Liver (tissue), 10 donors: ENCODE measurements at places on chromosomes 12 and 14. TPM values are rescaled to one million over a fixed set of nuclear protein-coding genes. Genes with fewer than 3 reads are reported as not detected.

Gene CLMN
- polyA plus RNA-seq, result 41.1 TPM

Gene GLS2
- polyA plus RNA-seq, result 28.0 TPM

Gene AEBP2
- 4.6 TPM for polyA plus RNA-seq

DNA sequence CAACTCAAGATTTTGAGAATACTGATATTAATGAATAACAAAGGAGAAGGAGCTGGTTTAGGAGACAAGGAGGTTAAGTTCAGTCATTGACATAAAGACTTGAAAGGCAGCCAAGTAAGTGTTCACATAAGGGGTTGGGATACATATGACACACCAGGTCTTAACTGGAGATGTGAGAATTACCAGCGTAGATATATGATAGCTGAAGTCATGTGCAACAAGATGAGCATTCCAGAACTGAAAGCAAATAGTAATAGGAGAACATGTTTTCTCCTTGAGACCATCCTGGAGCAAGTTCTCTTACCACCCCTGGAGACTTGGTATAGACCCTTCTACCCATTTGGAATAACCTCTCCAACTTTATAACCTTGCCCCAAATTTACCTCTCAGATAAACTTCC is 43.3 kb upstream of the NPFF start:
- no peaks in the 10 kb centered on the region for H3K4me1 ChIP-seq
- no peak overlapping the region for H3K27ac ChIP-seq
- no peak overlapping the region for H3K4me3 ChIP-seq
- no peaks in the 10 kb centered on the region for H3K27me3 ChIP-seq

DNA sequence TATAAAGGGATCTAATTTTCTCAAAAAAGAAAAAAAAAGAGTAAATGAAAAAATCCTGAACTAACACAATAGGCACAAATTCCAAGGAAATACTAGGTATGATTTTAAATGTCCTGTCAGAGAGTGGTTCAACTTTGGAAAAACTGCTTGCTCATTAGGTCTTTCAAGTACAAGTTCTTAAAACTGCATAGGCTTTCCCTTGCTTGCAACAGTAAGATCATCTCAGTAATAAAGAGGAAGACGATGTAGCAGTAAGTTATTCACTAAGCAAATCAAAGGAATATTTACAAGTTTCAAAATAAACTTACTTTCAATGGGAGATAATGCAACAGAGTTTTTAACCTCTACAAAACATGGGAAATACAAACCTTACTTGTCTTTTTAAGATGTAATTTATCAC is 21.6 kb downstream of the CORO1C start:
- H3K36me3 ChIP-seq, result no peaks in the 10 kb centered on the region
- DNase-seq, result no peak
- no peaks in the 10 kb centered on the region for H3K27me3 ChIP-seq
- no peak overlapping the region for H3K4me3 ChIP-seq
- no peak overlapping the region for H3K27ac ChIP-seq

GRCh38 chr14:87149583-87150354 is 843.2 kb downstream of the GALC start:
- H3K4me3 ChIP-seq, result no peak overlapping the region
- H3K4me1 ChIP-seq, result no peaks in the 10 kb centered on the region
- H3K27me3 ChIP-seq, result no peaks in the 10 kb centered on the region
- H3K27ac ChIP-seq, result no peak overlapping the region
- H3K36me3 ChIP-seq, result no peaks in the 10 kb centered on the region

DNA sequence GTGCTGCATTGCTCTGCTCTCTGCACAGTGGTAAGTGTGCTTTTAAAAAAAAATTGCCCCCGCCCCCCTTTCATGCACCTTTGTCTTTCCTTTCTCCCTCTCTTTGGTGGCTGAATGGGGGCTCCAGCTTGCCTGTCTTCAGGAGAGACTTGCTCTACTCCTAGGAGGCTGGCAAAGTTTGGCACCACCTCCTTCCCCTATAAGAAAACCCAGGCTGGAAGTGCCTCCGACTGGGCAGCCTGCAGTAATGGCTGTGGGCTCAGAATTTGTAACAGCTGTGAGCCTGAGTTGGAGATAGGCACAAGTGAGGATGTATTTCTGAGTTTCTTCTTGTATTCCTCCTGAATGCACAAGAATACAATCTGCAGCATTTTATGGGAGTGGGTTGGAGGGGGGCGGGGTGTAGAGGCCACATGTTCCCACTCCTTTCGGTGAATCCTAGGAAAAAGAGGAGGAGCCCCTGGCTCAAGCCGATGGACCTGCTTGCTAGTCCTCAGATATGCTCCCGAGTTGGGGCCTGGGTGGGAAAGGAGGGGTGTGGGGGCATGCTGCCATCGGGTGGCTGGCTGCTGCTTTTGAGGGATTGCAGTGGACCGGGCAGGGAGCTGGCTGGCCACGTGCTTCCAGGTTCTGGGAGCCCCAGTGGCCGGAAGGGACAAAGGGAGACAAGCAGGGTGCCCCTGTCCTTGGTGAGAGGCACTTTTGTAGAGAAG is 124.3 kb downstream of the TSPAN9 start:
- peaks cover 3% of the 10 kb centered on the region for H3K36me3 ChIP-seq
- no peaks in the 10 kb centered on the region for H3K27me3 ChIP-seq
- no peak for DNase-seq
- H3K27ac ChIP-seq, result no peak overlapping the region

Gene FGF6
- not detected for polyA plus RNA-seq

Gene P2RX4
- 16.5 TPM for polyA plus RNA-seq
